ENCODE measurements at places on chromosomes 11 and 22. TPM values are rescaled to one million over a fixed set of nuclear protein-coding genes. Genes with fewer than 3 reads are reported as not detected.

DNA sequence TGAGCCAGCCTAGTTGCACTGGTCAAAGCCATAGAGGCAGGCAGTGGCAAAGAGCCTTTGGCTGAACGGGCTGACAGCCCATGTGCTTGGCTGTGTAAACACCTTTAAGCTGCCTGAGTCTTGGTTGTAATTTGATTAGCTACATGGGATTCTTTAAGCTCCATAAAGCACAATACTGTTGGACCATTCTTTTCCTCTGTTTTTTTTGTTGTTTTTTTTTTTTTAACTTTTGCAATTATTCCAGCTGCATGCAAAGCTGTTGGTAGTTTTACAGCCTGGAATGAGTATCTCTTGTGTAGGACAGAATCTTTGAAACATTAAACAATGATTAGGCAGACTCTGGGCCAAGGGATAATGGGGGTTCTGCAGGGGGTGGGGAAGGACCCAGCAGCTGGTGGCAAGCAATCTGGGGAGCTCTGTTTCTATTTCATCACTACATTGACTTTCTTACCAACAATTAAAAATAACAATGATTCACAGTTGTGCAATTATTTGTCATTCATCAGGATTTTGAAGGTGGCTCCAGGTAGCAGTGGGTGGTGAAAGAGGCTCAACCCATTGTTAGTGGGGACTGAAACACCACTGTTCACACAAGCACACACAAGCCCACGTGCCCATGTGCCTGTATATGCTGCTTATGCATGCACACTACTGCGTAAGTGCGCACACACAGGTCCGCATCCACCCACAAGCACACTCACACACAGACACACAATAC is 69.5 kb upstream of the CSNK2A3 start:
- H3K27ac ChIP-seq: no peak overlapping the region
- H3K4me3 ChIP-seq: no peak overlapping the region
- DNase-seq: peak; percentile 22
- H3K4me1 ChIP-seq: peaks cover 13% of the 10 kb centered on the region
- no peaks in the 10 kb centered on the region for H3K36me3 ChIP-seq

DNA sequence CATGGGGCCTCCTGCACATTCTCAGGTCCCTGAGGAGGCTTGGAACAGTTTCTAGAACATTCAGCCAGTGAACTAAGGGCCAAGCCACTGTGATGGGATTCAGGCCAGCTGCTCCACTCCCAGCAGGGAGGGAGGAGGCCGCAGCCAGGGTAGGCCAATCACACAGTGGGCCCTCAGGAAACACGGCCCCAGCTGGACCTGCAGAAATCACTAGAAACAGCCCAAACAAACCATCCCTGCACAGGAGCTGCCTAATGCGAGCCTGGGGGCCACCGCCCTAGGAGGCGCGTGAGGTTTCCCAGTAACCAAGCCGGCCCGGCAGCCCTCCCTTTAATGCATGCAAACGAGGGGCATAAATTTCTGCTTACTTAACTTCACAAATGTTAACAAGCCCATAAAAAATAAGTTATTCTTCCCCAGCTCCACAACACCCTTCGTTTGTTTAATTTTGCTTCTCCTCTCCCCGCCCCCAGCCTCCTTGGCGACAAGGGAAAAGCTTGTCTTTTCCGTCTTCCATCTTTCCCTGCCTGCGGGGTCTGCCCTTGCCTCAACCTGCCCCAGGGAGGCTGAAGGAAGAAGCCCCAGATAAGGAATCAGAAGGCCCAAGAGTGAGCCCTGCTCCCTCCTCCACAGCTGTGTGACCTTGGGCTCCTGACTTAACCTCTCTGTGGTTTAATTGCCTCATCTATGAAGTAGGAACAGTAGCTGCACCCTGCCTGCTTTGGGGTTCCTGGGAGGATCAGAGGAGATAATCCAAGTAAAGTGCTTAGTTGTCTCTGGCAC is 25.7 kb downstream of the ELFN2 start:
- H3K36me3 ChIP-seq: no peaks in the 10 kb centered on the region
- no peak overlapping the region for H3K4me3 ChIP-seq
- DNase-seq: peak; percentile 30
- H3K27ac ChIP-seq: no peak overlapping the region
- H3K4me1 ChIP-seq: no peaks in the 10 kb centered on the region
- no peaks in the 10 kb centered on the region for H3K27me3 ChIP-seq

- peak overlapping the region; percentile 77 for H3K27ac ChIP-seq
- no peaks in the 10 kb centered on the region for H3K27me3 ChIP-seq
- H3K4me3 ChIP-seq: no peak overlapping the region
- H3K36me3 ChIP-seq: no peaks in the 10 kb centered on the region
- no peak for DNase-seq
These were observed 37.5 kb upstream of the LINC01488 start for GRCh38 chr11:69443968-69444364.

- no peak overlapping the region for H3K27ac ChIP-seq
- peaks cover 14% of the 10 kb centered on the region for H3K36me3 ChIP-seq
- H3K4me3 ChIP-seq: no peak overlapping the region
- no peak for DNase-seq
These were observed 2.6 kb downstream of the LAMTOR1 start for GRCh38 chr11:72100462-72100861.

DNA sequence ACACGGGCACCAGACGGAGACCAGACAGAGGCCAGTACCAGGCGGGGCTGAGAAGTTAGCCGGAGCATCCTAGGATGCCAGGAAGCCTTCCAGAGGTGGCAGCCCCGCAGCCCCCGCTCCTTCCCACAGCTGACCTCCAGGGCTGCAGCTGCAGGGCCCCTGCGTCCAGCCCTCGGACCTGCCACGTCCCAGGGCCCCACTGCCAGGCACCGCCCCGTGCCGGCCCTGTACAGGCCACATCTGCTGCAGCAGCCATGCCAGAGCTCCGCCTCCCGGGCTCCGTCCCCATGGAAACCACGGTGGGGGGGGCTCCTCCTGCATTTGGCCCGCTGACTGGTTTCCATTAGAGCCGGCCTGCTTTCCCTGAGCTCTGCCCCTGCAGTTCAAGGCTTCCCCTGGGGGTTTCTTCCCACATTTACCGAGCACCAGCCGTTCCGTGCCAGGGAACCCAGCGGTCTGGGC is 62.5 kb upstream of the PPARA start:
- no peak overlapping the region for H3K4me3 ChIP-seq
- no peaks in the 10 kb centered on the region for H3K36me3 ChIP-seq
- H3K4me1 ChIP-seq: peaks cover 100% of the 10 kb centered on the region
- peak overlapping the region; percentile 87 for H3K27ac ChIP-seq
- peak; percentile 95 for DNase-seq
- H3K27me3 ChIP-seq: no peaks in the 10 kb centered on the region

GRCh38 chr11:19995145-19995544 is 165.1 kb downstream of the DBX1 start:
- DNase-seq: no peak
- no peak overlapping the region for H3K4me3 ChIP-seq
- H3K36me3 ChIP-seq: no peaks in the 10 kb centered on the region

DNA sequence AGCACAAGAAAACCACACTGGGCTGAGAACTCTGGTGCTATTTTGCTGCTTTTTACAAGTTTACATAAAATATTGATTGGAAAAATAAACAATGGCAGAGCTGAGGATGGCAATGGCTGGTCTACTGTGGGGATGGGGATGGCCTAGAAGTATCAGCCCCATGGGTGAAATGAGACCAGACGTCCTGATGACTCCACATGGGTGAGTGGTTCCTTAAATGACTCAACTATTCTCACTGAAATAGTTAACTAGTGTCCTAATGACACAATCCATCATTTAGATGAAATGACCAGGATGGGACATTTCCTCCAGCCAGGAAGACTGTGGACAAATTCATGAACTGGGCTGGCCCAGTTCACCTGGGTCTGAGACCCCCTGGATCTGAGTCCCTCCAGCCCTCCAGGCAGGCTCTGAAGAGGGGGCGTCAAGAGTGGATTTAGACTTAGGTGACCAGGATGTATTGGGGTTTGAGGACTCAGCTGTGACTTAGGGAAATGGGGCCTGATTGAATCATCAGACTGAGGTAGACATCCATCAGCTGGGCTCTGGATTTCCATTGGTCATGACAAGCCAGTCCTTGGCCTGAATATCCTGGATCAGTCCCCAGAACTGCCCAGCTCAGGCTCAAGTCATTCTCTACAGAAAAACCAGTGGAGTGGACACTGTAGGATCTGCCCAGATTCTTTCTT is 98.2 kb upstream of the IGLL5 start:
- peaks cover 22% of the 10 kb centered on the region for H3K4me1 ChIP-seq
- H3K4me3 ChIP-seq: no peak overlapping the region
- H3K27ac ChIP-seq: no peak overlapping the region
- H3K27me3 ChIP-seq: no peaks in the 10 kb centered on the region
- no peak for DNase-seq

DNA sequence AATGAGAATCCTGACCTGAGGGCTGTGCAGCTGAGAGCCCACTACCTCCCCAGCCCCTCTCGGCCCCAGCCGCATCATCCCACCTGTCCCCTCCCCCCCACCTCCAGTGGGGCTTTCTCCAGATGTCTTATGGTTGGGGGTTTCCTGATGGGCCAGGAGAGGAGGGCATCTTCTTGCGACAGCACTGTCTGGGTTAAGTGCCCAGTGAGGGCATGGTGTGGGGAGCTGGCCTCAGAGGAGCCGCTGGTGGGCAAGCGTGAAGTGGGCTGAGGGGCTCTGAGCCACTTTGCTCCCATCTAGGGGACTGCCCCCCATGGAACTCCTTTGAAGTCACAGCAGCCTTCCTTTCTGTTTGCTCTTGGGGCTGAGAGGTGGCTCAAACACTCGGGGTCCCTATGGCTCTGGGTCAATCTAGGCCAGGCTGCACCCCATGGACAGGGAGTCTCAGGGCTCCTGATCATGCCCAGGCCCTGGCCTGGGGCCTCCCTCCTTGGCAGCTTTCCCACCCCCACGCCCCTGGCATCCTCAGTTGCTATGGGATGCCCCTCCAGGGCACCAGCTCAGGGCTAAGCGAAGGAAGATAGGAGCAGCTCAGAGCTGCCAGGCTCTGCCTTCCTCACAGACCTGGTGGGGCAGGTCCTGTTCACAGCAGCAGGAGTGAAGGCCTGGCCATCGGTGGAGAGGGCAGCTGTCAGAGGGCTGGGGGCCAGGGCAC is 11.0 kb upstream of the MIEF1 start:
- no peak overlapping the region for H3K4me3 ChIP-seq
- no peaks in the 10 kb centered on the region for H3K36me3 ChIP-seq
- DNase-seq: no peak
- H3K27me3 ChIP-seq: no peaks in the 10 kb centered on the region
- peaks cover 1% of the 10 kb centered on the region for H3K4me1 ChIP-seq
- no peak overlapping the region for H3K27ac ChIP-seq

- no peak overlapping the region for H3K27ac ChIP-seq
- H3K27me3 ChIP-seq: no peaks in the 10 kb centered on the region
- peaks cover 14% of the 10 kb centered on the region for H3K4me1 ChIP-seq
- H3K36me3 ChIP-seq: no peaks in the 10 kb centered on the region
These were observed 5.0 kb upstream of the PICK1 start for GRCh38 chr22:38051900-38052862.

Gene TEX12
- not detected for total RNA-seq

Gene SOX10
- 0.66 TPM for total RNA-seq

Gene P2RX3
- not detected for total RNA-seq
